ENCODE measurements at places on chromosomes 16 and 17. TPM values are rescaled to one million over a fixed set of nuclear protein-coding genes. Genes with fewer than 3 reads are reported as not detected.

DNA sequence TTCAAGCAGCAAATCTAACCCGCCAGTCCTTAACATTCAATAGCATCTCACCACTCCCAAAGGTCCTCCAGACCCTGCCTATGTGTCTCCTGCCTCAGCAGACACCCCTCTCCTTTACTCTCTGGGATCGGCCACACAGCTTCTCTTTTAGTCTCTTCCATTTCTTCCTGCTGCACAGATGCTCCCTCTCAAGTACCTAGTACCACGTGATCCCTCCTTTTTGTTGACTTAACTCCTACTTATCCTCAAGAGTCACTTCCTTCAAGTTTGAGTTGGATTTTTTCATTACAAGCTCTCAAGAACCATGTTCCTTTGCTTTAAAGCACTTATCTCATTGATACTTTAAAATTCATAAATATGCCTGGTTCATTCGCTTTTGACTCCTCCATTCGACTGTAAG lies 24.9 kb downstream of the AMFR start:
- H3K4me1 ChIP-seq: no peaks in the 10 kb centered on the region
- H3K27ac ChIP-seq: no peak overlapping the region
- no peaks in the 10 kb centered on the region for H3K27me3 ChIP-seq
- DNase-seq: no peak
- peaks cover 30% of the 10 kb centered on the region for H3K36me3 ChIP-seq
- no peak overlapping the region for H3K4me3 ChIP-seq

Gene SLC12A3
- total RNA-seq: not detected

Gene GFAP
- total RNA-seq: not detected

DNA sequence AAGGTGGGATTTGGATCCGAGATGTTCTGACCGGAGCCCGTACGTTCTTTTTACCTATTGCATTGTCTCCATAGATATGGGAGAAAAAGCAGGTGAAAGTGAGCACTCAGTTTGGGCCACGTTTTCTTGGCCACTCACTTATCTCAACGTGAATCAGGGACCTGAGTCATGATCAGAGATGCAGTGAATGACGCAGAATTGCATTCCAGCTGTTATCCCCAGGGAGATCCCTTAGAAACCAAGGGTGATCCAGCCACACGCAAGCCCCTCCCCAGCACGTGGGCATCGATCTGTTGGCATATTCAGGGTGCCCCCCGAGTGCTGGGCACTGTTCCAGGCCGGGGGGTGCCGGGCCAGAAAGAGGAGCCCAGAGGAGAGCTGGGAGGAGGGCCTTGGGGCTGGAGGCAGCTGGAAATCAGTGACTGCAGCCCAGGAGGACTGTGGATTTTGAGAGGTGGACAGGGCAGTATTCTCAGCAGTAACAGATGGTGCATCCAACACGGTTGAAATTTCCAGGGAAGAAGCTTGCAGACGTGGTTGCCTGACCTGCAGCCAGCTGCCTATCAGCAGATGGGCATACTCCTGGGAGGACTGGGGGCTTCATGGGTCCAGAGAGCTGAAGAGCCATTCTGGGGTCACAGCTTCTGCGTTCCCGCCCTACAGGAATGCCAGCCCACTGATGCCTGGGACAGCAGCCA lies 87.2 kb upstream of the CACNG5 start:
- peak; percentile 80 for DNase-seq
- H3K4me3 ChIP-seq: no peak overlapping the region
- no peaks in the 10 kb centered on the region for H3K27me3 ChIP-seq
- no peak overlapping the region for H3K27ac ChIP-seq
- peaks cover 42% of the 10 kb centered on the region for H3K36me3 ChIP-seq

DNA sequence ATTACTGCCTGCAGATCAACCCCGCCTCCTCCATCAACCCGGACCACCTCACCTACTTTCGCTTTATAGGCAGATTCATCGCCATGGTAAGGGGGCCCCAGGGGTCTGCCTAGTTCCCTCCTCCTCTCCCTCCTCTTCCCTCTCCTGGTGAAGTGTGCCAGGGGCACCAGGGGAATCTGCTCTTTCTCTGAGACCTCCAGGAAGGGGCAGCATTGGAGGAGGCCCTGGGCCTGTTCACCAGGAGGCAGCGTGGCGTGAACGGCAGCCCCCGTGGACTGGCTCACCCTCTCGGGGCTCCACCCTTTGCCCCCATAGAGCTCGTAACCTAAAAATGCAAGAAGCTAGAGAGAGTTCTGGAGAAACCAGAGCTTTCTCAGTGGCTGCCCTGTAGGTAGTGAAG lies 17.1 kb upstream of the CLEC18A start:
- no peak overlapping the region for H3K27ac ChIP-seq
- DNase-seq: no peak
- H3K36me3 ChIP-seq: peaks cover 51% of the 10 kb centered on the region
- H3K4me3 ChIP-seq: no peak overlapping the region
- H3K4me1 ChIP-seq: peaks cover 2% of the 10 kb centered on the region
- no peaks in the 10 kb centered on the region for H3K27me3 ChIP-seq
